ENCODE measurements at places on chromosomes 1 and 21.

DNA sequence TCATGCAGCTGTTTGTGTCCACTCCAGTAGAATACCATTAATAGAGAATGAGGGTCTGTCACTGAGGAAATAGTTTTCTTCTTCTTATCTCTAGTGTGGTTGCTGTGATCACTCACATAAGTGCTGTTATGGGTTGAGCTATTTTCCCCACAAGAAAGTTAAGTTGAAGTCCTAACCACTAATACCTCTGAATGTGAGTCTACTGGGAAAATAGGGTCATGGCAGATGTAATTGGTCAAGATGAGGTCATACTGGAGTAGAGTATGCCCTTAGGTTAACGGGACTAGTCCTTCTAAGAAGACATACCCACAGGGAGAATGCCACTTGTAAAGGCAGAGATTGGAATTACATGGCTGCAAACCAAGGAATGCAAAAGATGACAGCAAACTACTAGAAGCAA lies 70.5 kb upstream of the COL24A1 start:
- no peak for DNase-seq

GRCh38 chr1:227192163-227192562 lies 126.1 kb downstream of the CDC42BPA start:
- no peak for DNase-seq

GRCh38 chr1:206893380-206893779 lies 3.9 kb upstream of the IL24 start:
- DNase-seq, result no peak

DNA sequence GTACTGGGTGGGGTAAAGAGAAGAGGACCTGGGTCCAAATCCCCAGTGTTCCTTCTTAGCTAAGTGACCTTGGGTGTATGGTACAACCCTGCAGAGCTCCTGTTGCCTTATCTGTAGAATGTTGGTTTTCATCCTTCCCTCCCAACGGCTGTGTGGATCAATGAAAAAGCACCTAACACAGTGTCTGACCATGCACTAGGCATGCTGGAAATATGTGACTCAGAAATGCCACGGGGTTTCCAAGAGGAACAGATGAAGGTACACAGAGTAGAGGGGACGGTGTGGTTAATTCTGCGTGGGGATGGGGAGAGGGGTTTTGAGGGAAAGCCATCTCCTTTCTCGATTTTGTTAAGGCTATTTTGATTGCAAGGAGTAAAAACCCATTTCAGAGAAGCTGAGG lies 8.6 kb downstream of the NIPAL3 start:
- no peak for DNase-seq

GRCh38 chr1:58584082-58584895 lies 7.2 kb upstream of the TACSTD2 start:
- DNase-seq, result no peak

DNA sequence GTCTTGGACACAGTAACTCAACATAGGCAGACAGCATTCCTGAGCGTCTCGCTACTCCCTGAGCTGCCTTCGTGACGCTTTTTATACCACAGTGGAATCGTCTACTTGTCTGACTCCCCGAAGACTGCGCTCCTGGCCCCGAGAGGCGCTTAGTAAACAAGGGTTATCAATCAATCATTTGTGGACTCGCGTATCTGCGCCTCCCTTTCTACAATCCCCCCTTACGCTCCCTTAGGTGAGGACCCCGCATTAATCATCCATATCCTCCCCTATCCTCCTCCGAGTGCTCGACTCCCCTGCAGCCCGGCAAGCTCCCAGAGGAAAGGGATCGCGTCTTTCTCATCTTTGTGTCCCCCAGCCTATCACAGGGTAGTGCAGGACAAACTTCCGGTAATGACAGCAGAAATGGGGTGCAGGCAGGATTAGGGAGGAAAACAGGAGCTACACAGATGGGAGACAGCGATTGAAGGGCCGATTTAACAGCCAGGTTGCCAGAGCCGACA lies 522 bp downstream of the TMEM59 start:
- DNase-seq, result no peak

DNA sequence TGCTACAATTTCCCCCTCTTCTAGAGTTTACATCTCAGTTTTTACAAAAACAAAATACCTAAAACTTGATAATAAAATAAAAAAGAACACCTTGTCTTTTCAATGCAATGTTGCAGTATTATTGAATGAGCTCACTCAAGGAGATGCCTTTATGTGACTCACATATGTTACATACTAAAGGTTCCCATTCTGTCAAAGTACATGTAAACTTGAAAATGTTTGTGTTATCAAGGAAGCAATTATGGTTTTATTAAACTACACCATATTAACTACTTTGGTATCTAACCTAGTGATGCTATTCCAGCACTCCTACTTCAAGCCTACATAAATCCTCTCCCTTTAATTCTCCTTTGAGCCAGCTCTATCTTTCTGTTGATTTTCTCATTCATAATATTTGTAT lies 658.3 kb downstream of the PTPRC start:
- DNase-seq, result no peak

DNA sequence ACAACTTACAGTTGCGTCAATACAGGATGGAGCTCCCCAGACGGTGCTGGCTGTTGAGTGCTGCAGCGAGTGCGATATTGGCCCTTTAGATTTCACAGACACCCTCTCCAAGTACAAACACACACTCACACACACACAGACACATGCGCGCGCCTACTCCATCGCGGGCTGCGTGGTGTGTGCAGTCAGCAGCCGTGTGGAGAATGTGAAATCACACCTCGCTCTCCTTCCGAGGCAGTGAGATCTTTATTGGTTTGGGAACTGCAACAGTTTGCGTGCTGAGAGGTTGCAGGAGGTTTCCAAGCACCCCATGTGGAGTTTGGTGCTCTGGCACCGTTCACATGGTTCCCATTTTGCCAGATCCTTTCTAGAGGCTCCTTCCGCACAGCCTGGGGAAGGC lies 372.2 kb downstream of the RRAGC start:
- no peak for DNase-seq

DNA sequence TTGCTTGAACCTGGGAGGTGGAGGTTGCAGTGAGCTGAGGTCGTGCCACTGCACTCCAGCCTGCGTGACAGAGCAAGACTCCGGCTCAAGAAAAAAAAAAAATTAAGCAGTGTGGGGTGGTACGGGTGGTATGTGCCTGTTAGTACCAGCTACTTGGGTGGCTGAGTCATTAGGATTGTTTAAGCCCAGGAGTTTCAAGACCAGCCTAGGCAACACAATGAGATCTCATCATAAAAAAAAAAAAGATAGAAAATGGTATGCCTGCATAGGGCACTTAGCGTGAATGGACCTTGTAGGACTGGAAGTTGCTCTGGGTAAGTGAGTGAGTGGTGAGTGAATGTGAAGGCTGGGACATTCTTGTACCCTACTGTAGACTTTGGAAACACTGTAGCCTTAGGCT lies 37.0 kb downstream of the TBCE start:
- DNase-seq, result no peak

DNA sequence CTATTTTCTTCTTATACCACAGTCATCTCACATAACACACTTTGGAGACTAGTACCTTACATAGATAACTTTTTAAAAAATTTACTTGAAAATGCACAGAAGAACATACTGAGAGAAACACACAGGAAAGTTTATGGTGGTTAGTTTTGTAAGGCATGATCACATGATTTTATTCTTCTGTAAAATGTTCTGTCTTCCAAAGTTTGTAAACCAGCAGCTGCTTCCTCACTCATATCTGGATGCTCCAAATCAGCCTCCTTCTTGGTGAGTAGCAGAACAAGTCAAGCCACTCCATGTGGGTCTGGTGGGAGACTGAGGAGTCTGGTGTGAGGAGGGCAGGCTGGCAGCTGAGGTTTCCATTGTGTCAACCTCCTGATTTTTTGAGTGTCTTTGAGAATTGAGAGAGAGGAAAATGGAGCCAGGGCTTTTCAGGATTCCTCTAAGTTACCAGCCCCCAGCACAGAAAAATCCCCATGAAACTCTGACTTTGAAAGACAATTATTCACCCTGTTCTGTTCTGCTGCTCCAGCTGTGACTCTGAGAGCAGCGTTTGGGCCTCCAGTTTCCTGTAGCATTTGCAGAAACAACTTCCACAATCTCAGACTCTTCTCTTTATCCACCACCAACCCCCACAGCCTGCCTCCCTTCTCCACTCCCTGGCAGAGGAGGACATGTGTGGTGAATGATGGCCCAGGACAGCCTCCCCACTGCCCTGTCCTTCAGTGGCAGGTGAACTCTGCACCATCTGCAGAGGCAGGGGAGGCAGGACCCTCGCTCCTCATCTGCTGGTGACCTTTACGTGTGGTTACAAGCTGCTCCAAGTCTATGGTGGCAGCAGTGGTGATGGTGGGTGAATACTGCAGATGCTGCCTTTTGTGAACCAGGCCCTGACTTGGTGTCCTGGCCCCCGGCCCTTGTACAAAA lies 82.3 kb downstream of the FCRL5 start:
- DNase-seq, result no peak

DNA sequence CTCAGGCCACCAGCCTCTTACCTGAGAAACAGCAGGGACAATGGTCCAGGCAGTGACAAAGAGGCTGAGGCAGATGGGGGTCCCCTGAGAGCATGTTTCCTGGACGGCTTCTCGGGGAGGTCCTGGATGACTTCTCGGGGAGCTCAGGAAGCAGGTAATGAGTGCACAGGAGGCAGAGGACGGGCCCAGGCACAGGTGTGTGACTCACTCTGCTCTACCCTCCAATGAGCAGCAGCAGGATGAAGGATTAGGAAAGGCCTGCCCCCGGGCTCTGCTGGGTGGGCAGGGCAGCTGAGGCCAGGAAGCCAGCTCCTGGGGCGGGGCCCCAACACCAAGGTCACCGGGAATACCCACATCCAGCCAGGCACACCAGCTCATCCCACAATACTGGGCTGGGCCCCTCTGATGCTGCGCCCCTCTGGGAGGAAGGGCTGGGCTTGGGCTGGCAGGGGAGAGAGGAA lies 17.2 kb upstream of the PTAFR start:
- no peak for DNase-seq

DNA sequence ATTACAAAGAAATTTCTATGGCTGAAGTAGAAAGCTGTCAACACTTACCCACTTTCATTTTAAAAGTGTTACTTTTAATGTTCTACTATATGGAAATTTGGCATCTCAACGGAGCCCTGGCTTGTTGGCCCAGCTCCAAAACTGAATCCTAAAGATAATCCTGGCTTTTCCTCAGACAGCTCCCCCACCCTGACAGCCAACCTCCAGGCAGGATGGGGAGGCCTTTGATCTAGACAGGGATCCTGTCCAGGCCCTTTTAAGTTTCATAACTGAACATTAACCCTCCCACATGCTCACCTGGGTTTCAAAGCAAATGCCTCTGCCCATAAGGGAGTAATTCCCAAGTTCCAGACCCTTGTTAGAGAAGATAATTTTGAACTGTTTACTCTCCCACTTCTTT lies 99.3 kb upstream of the RALGPS2 start:
- no peak for DNase-seq

DNA sequence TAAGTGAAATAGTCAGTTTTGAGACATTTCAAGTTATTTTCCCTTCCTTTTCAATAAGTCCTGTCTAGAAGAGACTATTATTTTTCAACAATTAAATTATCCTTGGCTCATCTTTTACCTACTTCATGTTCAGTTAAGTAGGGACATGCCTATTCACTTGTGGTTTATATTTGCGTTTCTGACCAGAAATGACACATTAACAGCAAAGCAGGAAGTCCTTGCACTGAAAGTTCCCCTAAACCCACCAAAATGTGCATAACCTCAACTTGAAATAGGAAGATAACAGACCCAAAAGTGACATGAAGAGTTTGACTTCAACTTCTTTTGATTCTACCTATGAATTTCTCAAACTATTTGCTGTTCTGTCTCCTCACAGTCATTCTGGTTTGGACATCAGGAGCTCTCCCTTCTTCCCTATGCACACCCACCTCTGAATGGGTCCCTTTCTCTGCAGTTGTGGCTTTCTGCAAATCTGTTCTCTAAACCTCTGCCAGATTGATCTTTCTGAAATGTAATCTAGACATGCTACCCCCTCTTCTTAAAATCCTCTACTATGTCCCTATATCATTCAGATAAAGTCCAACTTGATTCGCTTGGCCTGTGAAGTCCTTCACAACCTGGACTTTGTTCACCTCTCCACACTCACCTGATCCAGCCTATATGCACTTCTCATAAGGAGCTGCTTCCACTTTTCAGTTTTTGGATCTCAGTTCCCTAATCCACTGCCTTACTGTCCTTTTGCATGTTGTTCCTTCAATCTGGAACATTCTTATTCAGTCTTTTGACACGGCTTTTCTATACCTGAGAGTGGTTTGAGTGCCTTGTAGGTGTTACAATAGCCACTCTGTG lies 661.5 kb upstream of the ADGRL4 start:
- DNase-seq, result no peak

- DNase-seq, result no peak
Observed at GRCh38 chr21:14086553-14086952, 124.2 kb downstream of the LIPI start.

GRCh38 chr1:58964880-58965279 lies 181.0 kb upstream of the JUN start:
- no peak for DNase-seq

DNA sequence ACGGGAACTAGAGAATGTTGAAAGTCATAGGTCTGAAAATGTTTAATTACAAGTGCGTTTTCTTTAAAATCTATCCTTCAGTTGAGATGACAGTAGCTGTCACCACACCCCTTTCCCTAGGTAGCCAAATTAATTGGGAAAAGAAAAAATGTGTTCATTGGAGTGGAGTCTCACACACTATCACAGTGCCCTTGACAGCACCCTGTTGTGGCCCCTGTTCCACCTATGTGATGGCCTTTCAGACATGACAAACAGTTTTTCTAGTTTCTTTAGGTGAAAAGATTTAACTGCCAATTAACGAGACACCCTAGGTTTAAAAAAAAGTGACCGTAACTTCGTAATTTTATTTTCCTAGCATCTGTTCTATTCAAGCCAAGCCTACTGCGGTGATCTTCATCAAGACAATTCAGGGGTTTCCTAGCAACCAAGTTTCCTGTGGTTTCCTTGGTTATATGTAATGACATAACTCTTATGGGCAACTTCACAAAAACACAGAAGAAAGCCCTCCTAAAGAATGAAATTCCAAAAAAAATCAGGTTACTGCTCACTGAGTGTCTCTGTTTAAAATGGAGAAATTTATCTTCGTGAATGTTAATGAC lies 298.3 kb downstream of the PDE4B start:
- peak; percentile 28 for DNase-seq

- DNase-seq, result no peak
Observed at GRCh38 chr1:35555212-35555584, 2.0 kb downstream of the KIAA0319L start.

DNA sequence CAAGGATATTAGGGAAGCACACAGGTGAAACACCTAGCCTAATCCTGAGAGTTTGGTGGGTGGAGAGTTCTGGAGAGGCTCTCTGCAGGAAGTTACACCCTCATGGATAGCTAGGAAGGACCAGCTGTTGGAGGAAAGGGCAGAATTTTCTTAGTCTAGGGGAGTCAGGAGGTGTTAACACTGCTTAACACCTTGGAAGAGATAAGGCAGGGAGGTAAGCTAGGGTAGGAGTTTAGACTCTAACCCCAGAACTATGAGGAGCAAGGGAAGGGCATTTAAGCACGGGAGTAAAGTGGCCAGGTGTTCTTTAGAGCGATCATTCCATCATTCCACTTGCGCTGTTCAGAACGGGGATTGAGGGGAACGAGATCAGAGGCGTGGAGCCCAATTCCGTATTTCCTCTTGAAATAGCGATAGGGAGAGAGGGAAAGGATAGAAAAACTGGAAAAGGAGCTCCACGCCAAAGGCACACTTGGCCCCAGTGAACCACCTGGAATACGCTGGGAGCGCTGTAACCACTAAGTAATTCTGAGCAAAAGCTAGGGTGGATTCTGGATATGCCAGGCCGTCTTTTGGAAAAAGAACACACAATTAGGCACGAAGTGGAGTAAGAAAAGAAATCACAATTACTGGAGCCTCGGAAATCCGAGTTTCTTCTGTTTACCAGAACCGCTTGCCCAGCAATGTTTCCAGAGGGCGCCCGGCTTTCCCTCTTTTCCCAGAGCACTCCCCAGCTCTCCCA lies 1.5 kb upstream of the GPR137B start:
- DNase-seq, result no peak

All from naive thymus-derived CD4-positive, alpha-beta T cell (primary cell).